H1 (cell line): ENCODE measurements at places on chromosomes 16 and 17.

DNA sequence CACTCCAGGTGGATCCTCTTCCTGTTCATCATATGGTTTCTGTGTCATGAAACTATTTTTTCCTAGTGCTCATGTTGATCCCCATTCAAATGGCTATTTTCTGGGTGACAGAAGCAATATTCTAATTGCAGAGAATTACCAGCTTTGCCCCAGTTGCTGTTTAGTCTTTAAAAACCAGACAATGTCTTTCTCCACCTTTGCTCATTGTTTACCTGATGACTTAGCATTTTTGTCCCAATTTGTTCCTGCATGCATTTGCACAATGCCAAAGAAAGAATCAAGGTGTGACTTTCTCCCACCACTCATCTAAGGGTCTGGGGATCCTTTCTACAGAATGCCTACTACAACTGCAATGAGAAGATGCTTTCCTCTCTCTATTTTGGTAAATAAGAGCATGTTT, 439.9 kb upstream of the MAF start:
- no peak for DNase-seq

GRCh38 chr17:45132572-45133463, 503 bp upstream of the PLCD3 start:
- DNase-seq, result peak; percentile 87

GRCh38 chr17:12667299-12667958, 1.7 kb downstream of the MYOCD start:
- peak; percentile 52 for DNase-seq

DNA sequence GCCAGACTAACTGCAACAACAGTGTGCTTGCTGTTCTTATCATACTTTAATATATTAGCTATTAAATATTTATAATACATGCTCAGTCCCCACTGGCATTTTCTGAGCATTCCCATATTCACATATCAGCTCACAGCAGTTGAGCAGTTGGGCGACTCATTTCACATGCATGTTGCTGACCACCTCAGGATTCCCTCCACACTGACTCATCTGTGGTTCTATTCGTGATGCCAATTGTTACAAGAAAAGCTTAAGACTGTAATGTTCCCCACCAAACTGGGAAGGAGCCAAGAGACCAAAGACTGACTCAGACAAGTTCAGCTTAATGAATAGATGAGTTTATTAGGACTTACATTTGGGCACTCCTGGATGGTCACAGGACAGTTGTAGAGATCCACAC, 100.3 kb upstream of the KIF2B start:
- DNase-seq, result no peak

GRCh38 chr16:84507011-84507982, 2.8 kb upstream of the MEAK7 start:
- no peak for DNase-seq
